ENCODE measurements at places on chromosomes 6 and 20. TPM values are rescaled to one million over a fixed set of nuclear protein-coding genes. Genes with fewer than 3 reads are reported as not detected.

The PLA2G7 gene
- not detected for total RNA-seq

The ID4 gene
- 2.4 TPM for total RNA-seq

The TRIM38 gene
- total RNA-seq = 1.8 TPM

The STK35 gene
- 14.6 TPM for total RNA-seq

The CDKAL1 gene
- 3.3 TPM for total RNA-seq

The UNC93A gene
- not detected for total RNA-seq

The ZBTB46 gene
- 0.77 TPM for total RNA-seq

The C20orf144 gene
- 0.10 TPM for total RNA-seq

The SLC22A23 gene
- 10.4 TPM for total RNA-seq

The RAD21L1 gene
- not detected for total RNA-seq

The RRAGD gene
- 4.4 TPM for total RNA-seq

The HRH3 gene
- total RNA-seq = not detected

The PLCG1 gene
- total RNA-seq = 34.5 TPM

The RFX6 gene
- not detected for total RNA-seq

The KIAA1755 gene
- 0.12 TPM for total RNA-seq

The AIG1 gene
- 25.3 TPM for total RNA-seq

The RARS2 gene
- 21.2 TPM for total RNA-seq

The UNC5CL gene
- total RNA-seq = 0.33 TPM

The STMN3 gene
- total RNA-seq = 9.0 TPM

The PRDM13 gene
- 1.1 TPM for total RNA-seq

The MEI4 gene
- not detected for total RNA-seq

The SOBP gene
- 1.2 TPM for total RNA-seq

The CCDC28A gene
- total RNA-seq = 12.8 TPM

The ZBP1 gene
- 0.06 TPM for total RNA-seq

The KHDC1L gene
- 0.20 TPM for total RNA-seq

The PNPLA1 gene
- not detected for total RNA-seq

The COL19A1 gene
- not detected for total RNA-seq

The C6orf15 gene
- not detected for total RNA-seq

The PGC gene
- not detected for total RNA-seq

The SLC17A5 gene
- 9.2 TPM for total RNA-seq

The GJA10 gene
- not detected for total RNA-seq

The POM121L2 gene
- total RNA-seq = not detected

The HMGCLL1 gene
- 0.18 TPM for total RNA-seq

The RIPPLY2 gene
- 0.41 TPM for total RNA-seq

The SLC22A2 gene
- not detected for total RNA-seq

The DOP1A gene
- total RNA-seq = 2.4 TPM

The LY6G6C gene
- not detected for total RNA-seq
